ENCODE measurements at places on chromosomes 12 and 14. TPM values are rescaled to one million over a fixed set of nuclear protein-coding genes. Genes with fewer than 3 reads are reported as not detected.

Gene KLRC1
- not detected for total RNA-seq

Gene ACRBP
- total RNA-seq: not detected

Gene FERMT2
- total RNA-seq: 195 TPM

Gene LBHD2
- total RNA-seq: not detected

Gene LMNTD1
- total RNA-seq: not detected

Gene BLTP3B
- 13.4 TPM for total RNA-seq

Gene EML1
- total RNA-seq: 17.5 TPM

Gene KRT72
- total RNA-seq: not detected

Gene ATF7
- total RNA-seq: 12.6 TPM

Gene SERPINA3
- 530 TPM for total RNA-seq

Gene UBC
- total RNA-seq: 1,070 TPM

Gene MEG3
- 165 TPM for total RNA-seq

Gene FIGNL2
- not detected for total RNA-seq

Gene CD69
- total RNA-seq: not detected

Gene TPH2
- total RNA-seq: not detected

Gene GMPR2
- 96.7 TPM for total RNA-seq

Gene RPS6KA5
- 1.1 TPM for total RNA-seq

Gene TMEM229B
- 3.6 TPM for total RNA-seq

Gene CATSPERB
- 0.16 TPM for total RNA-seq

Gene AMDHD1
- total RNA-seq: not detected

Gene GPR132
- not detected for total RNA-seq

Gene RPL10L
- not detected for total RNA-seq

Gene OR9K2
- not detected for total RNA-seq

Gene CCDC197
- not detected for total RNA-seq

Gene SERPINA9
- not detected for total RNA-seq

Gene TAS2R8
- not detected for total RNA-seq

Measured in cardiac atrium fibroblast (primary cell).